Activated CD4-positive, alpha-beta memory T cell treated with anti-CD3 and anti-CD28 coated beads, Interleukin-2, amount 10 ng/mL, durations not matched to agents 7 days and 5 days (primary cell): ENCODE measurements at places on chromosomes 2 and 18.
A peak's percentile ranks its signal among the peaks of the same experiment; 100 is the strongest.

GRCh38 chr2:55405116-55405515, 14.5 kb downstream of the CCDC88A start:
- DNase-seq, result no peak

DNA sequence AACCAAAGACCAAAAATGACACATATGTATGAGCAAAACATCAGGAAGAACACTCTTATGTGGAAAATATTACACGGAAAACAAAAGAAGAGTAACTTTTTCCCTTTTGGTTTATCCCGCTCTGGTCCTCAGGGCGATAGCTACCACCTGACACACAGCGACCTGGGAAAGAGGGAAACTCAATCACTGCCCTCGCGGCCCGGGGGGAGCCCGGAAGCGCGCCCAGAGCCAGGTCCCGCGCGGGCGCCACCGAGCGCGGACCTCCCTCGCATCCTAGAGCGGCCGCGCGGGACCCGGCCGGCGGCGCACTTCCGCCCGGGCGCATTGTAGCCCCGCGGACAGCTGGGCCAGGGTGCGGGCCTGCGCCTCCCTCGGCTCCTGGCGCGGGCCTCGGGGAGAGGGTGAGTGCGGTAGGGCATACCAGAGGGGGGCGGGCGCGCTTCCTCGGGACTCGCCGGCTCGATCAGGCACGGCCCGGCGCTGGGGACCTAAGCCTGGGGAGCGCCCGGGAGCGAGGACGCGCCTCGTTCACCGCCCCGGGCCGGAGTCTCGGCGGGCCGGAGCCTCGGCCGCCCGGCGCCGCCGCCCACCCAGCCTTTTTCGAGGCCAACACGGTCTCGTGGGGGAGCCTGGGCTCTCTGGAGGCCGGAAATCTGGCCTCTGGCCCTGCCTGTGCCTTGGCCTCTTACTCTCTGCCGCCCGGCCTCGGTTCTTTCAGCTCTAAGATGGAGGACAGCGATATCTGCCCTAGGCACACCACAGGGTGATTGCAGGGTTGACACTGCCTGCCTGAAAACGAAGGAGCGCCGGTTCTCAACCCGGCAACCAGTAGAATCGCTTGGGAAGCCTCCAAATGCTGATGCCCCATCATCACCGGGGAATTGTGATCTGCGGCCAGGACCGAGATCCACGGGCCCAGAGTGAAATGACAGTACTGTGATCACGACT, at the start of gene ELAC1:
Gene ELAC1, plus strand, starts transcription at position 327 of the 948 bp plus-strand sequence. CDS start 6,365 bp downstream, outside the sequence.
- peak; percentile 67 for DNase-seq

DNA sequence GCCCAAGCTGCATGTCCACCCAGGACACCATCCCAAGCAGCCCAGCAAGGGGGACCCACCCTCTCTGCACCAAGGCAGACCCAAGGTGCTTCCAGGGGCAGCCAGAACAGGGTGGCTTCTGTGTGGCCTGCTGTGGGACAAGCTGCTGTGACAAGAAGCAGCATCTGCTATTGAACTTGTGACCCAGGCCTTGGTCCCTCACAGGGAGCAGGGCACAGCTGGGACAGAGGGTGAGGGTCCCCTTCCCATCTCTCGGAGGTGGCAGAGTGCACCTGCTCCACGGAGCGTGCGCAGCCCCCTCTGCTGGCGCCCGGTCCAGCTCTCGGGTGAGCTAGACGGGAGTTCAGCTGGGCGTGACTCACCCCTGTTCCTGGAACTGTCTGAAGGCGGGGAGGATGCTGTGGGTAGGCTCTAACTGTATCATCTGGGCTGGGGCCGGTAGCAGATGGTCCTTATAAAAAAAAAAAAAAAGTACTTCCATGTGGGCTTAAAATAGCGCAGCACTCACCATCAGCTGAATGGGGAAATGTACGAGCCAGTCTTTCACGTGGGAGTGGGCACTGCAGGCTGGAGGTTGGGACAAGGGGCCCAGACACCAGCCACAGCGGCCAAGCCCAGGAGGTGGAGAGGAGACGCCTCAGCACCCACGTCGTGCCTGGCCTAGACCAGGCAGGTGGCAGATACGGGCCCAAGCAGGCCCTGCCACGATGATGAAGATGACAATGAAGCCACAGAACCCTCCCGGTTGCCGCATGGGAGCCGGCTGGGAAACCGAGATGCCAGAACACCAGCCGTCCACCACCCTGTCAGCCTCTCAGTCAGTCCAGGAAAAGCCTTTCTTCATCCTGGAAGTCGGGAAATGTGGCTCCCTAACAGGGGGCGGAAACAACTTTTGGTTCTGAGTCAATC, 136.8 kb upstream of the ID2 start:
- peak; percentile 93 for DNase-seq

GRCh38 chr2:47190188-47190881, 35.2 kb upstream of the STPG4 start:
- no peak for DNase-seq

- DNase-seq, result no peak
These were observed 99.4 kb upstream of the TRIB2 start for GRCh38 chr2:12617366-12617765.
